ENCODE measurements at places on chromosomes 6 and 20.

GRCh38 chr20:48761023-48761785 is 66.6 kb downstream of the PREX1 start:
- no peak for DNase-seq

- DNase-seq = no peak
Observed at GRCh38 chr6:27743787-27744186, 168.4 kb downstream of the OR2B2 start.

DNA sequence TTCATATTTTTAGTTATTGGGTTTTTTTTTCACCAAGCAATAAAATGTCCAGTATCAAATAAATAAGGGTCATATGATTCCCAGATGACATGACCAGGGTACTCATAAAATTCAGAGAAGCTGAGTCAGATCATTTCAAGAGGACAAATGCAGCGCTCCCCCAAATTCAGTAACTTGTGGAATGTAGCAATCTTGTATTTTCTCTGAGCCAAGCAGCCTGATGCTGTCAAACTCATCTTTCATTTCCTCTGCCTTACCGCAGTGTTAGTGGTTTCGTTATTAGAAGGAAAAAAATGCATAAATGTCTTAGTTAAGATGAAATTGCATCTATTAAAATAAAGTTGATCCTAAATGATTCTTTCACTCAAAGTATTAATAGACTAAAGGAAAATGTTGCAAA is 57.8 kb upstream of the EDN1 start:
- DNase-seq = no peak

DNA sequence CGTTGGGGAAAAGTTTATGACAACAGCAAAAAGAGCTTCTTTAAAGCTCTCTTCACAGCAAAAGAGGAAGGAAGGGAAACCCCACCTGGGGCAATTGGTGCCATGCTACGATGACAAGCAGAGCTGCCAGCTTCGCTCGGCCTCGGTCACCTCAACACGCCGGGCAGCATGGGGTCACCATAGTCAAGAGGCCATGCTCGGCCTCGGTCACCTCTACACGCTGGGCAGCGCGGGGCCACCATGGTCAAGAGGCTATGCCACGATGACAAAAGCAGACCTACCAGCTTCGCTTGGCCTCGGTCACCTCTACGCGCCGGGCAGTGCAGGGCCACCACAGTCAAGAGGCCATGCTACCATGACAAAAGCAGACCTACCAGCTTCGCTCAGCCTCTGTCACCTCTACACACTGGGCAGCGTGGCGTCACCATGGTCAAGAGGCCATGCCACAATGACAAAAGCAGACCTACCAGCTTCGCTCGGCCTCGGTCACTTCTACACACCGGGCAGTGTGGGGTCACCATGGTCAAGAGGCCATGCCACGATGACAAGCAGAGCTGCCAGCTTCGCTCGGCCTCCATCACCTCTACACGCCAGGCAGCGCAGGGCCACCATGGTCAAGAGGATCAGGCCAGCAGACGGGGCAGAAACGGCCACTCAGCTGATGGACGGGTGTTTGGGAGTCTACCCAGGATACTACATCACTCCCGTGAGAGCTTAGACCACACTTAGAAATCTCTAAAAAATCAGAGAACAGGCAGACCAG is 12.1 kb downstream of the APMAP start:
- no peak for DNase-seq

DNA sequence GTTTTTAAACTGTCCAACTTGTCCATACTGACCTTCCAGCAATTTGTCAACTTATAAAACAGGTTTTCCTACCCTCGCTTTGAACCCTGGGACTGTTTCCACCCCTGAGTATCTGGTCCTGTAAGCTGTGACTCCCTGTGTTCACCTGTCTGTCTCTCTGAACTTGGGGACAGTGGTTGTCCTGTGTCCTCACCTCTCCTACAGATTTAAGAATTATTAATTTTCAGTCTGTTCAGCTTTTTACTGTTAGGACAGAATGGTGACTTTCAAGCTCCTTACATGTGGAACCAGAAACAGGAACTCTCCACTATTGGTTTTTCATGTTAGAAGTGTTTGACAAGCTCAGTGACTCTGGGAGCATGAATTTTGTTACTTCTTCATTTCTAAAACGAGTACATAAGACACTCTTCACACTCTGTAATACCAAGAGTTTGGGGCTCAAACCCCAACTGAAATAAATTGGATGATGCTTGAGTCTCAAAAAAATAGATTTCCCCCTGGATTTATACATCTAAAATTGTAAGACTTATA is 713.9 kb downstream of the COL12A1 start:
- DNase-seq = no peak

Data from cortex of kidney (tissue), 1 donor.